Non-pigmented ciliary epithelial cell (primary cell): ENCODE measurements at places on chromosomes 12 and 14.
A peak's percentile ranks its signal among the peaks of the same experiment; 100 is the strongest.

DNA sequence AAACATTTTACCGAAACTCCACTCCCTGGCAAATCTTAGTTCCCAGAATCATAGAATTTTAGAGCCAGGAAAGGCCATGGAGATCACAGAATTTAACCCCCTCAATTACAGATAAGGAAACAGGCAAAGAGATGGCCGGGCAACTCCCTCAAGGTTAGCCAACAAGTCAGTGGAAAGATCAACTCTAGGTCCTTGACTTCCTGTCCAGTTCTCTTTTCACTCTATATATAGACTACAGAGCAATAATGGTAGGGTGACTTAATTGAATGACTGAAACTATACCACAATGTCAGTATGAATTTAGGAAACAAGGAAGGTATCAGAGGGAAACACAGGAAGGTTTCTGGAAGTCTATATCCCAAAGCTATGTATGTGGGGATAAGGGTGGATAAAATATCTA is 11.6 kb downstream of the OXA1L start:
- no peak for DNase-seq

DNA sequence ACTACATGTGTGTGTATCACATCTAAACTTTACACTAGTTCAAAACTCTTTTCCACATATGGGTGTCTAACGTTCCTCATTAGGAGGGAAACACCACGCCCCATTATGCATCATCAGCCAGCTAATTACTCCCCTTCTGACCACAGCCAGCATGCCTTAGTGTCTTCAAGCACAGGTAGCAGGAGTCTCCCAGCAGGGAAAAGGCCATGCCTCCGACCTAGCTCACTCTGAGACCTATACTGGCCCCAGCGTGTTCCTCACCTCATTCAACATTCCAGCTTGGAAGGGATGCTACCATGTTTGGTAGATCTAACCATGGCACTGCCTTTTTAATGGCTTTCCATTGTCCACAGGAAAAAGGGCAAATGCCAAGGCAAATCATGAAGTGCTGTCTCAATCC is 66.1 kb upstream of the PRB2 start:
- DNase-seq, result no peak

DNA sequence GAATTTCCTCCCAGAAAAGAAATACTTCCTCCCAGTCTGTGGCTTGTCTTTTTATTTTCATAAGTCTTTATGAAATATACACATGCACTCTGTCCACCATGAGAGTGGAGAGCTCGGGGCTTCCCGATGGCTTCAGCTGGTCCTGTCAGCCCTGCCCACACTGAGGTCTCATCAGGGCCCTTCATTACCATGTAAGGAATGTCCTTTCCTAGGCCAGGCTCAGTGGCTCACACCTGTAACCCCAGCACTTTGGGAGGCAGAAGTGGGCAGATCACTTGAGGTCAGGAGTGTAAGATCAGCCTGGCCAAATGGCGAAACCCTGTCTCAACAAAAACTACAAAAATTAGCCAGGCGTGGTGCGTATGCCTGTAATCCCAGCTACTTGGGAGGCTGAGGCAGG is 77.0 kb downstream of the CPSF2 start:
- DNase-seq, result no peak

GRCh38 chr12:93115198-93115601 is 186.1 kb upstream of the EEA1 start:
- no peak for DNase-seq

DNA sequence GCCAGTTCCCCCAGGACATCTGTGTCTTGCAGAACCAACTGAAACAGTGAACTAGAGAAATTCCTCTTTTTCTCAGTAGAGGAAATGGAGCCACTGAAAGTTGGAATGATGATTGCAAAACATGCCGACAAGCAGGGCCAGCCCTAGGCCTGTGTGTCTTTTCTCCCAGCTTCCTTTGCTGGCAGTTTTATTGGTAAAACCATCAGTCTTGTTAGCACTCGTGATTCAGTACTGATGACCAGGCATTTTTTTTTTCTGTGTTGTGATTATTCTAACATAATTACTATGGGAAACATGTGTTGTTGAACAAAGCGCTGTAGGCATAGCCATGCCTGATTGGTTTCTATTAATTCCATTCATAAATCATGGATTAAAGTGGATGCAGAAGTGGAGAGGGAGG is 620.7 kb downstream of the AACS start:
- DNase-seq, result no peak

DNA sequence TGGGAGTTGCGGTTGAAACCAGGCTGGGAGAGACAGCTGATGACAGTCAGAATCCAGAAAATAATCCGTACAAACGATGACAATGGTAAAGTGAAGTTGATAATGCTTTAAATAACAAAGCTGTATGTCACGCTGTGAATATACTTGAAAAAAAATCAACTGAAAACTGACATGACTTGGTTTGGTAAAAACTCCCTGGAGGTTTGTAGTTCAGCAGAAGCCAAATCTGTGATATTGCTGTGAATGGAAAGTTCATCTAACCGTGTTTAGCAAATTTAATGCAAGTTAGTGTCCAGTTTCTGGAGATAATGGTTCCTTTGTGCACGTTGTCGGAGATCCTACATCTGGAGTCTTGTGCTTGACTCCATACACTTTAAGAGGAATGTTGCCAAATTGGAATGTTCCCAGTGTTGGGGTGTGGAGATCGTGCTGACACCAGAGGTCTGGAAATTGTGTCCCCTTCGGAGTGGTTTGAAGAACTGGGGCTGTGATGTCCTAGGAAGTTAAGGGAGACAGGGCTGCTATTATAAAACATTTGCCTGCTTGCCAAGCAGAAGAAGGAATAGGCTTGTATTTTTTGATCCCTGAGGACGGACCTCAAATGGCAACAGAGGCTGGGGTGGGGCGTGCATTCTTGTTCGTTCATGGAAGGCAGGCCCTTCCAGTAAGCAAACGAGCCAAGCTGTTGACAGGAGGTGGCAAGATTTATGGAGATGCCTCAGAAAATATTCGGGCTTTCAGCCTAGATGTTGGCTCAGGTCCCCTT is 30.6 kb downstream of the PPFIBP1 start:
- no peak for DNase-seq

GRCh38 chr14:68753690-68754089 is 39.2 kb downstream of the ZFP36L1 start:
- no peak for DNase-seq

GRCh38 chr14:106459971-106460730 is 933.8 kb downstream of the TMEM121 start:
- DNase-seq, result no peak

- DNase-seq, result no peak
Observed at GRCh38 chr12:25207846-25208245, 12.8 kb downstream of the ETFRF1 start.

DNA sequence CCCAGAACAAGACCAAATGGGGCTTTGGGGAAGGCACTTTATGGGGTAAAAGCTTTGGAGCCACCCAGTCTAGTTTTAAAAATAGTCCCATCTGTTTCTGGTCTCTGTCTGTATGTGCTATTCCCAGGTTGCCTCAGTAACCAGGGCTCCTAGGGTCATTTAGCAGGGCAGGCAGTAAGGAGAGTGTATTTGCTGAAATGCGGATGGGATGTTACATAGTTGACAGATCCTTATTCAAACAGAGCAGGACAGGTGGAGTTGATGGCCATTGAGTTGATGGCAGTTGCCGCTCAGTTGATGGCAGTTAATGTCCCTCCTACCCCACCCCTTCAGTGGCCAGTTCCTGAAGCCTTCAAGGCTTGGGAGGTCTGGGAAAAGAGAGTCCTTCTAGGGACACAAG is 4.6 kb downstream of the ZC3H10 start:
- DNase-seq, result no peak

DNA sequence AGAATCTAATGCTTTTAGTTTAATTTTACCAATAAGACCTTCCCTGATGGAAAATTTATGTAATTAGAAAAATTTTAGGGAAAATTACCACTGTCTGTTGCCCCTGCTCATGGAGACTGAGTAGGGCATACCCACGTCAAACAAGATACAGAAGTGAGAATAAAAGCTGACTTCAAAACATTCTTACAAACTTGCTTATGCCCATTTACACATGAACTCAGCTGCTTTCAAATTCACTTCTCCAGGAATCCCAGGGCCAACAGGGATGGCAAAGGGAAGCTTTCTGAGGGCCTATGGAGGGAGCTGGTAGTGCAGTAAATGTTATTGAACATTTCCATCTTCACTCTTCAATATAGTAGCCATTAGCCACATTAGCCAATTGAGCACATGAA is 4.8 kb upstream of the NINJ2 start:
- no peak for DNase-seq

- peak; percentile 54 for DNase-seq
Observed at GRCh38 chr14:92603309-92604242, 90.0 kb downstream of the RIN3 start.

- DNase-seq, result peak; percentile 41
Observed at GRCh38 chr14:54348923-54349620, 47.7 kb upstream of the CDKN3 start.

DNA sequence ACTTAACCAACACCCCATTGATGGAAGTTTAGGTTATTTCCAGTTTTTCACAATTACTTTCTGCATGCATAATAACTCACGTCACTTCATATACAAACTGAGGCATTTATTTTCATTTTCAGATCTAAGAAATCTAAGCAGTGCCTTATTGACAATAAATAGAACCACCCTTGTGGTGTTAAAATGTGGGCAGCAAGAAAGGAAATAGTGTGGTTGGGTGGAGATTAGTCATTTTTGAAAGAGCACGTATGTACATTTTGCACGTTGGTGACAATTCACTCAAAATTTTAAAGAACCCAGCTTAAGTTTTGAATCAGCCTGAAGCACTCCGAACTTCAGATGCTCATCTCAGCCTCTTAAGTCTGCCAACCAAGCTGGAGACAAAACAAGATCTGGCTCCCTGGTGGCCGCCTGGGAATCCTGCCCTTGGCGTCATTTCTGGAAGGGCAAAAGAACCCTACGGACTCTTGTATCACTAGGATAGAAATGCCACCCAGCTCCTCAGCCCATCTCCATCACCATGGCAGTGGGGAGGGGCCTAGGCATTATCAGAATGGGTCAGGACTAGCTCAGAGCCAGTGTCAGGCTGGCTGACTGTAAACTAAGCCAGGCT is 89.5 kb upstream of the BCL2L14 start:
- DNase-seq, result no peak

- DNase-seq, result no peak
Observed at GRCh38 chr14:77714926-77715325, 7.0 kb downstream of the SLIRP start.

DNA sequence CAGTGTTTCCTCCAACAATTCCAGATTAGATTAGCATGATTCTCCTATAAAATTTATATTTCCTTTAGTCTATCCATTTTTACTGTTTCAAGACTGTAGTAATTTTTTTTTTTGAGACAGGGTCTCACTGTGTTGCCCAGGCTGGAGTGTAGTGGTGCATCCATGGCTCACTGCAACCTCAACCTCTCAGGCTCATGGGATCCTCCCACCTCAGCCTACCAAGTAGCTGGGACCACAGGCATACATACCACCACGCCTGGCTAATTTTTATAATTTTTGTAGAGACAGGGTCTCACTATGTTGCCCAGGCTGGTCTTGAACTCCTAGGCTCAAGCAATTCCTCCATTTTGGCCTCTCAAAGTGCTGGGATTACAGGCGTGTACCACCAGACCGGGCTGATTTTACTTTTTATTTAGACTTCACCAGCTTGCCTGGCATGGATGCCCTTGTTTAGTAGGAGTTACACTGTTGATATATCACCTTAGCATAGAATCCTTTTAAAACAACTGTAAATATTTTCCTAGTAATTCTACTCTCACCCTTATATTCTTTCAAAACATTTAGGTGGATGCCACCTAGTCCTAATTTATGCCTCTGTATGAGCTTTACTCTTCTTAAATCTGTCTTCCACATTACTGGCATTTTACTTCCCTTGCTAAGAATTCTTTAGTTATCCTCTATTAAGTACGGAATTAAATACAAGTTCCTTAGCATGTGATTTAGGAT is 55.8 kb upstream of the LIMA1 start:
- no peak for DNase-seq

GRCh38 chr14:69152902-69153151 is at the start of gene DCAF5:
TSS of gene DCAF5 (minus strand) at chr14:69153119. CDS start at chr14:69152978, 141 bp downstream.
- DNase-seq, result no peak

GRCh38 chr12:109393437-109394345 is 46.0 kb downstream of the MYO1H start:
- DNase-seq, result no peak

DNA sequence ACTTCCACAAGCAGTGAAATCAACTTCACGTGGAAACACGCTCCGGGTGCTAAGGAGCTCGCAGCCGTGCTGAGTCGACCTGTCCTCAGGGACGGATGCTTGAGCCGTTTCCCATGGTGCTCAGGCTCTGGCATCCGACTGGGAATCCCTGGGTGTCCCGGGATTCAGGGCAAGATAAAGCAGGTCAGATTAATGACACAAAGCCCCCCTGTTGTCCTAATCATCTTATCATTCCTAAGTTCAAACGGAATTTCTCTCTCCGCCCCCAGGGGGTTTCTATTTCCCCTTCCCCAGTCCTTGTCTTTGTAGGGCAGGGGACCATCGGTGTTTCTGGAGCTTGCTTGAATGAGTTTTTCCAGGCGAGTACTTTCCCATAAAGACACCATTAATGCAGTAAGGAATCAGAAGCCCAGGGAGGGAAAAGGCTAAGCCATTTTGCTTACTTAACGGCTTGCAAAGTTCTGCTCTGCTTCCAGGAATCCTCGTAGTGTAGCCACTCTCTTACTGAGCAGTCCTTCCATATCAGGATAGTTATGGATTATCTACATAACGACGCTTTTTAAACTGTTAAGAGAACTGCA is 116.5 kb downstream of the TMEM132C start:
- DNase-seq, result no peak
